Cerebellar nuclear complex (tissue), 1 donor: ENCODE measurements at places on chromosomes 3 and 15.

DNA sequence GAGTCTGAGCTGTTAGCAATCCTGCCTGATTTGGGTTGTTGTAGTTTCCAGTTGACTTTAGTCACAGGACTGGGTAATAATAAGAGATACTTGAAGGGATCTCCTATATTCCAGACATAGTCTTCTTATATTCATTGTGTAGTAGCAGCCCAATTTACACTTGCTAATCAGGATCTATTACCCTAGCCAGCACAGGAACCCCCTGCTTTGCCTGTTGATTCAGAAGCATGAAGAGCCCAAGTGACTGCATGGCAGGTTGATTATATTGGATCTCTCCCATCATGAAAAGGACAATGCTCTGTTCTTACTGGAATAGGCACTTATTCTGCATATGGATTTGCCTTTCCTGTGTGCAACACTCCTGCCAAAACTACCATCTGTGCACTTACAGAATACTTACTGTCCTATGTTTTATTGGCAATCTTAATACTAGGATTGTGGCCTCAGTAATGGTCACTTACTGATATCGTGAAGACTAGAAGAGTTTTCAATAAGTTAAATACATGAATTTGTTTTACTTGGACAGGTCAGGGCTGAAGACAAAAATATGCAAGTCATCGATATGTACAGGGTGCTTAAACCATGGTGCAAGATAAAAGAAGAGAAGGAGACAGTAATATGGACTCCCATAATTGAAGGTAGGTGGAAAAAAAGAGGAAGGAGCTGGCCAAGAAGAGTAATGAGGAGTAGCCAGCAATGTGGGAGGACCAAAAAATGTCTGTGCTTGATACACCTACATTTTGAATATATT lies 304.1 kb downstream of the MCTP2 start:
- DNase-seq = no peak

DNA sequence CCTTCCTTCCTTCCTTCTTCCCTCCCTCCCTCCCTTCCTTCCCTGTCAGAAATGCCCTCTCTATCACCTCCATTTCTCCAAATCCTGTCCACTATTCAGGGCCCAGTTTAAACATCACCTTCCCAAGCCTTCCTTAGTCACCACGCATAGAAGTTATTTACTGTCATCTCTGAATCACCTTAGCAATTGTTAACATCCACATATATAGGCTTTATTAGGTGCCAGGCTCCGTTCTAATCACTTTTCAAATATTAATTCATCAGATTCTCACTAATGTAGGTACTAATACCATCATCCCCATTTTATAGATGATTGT lies 1.1 kb upstream of the MAGEF1 start:
- DNase-seq = no peak

- DNase-seq = no peak
Observed at GRCh38 chr15:31382713-31383045, 56.0 kb downstream of the KLF13 start.

DNA sequence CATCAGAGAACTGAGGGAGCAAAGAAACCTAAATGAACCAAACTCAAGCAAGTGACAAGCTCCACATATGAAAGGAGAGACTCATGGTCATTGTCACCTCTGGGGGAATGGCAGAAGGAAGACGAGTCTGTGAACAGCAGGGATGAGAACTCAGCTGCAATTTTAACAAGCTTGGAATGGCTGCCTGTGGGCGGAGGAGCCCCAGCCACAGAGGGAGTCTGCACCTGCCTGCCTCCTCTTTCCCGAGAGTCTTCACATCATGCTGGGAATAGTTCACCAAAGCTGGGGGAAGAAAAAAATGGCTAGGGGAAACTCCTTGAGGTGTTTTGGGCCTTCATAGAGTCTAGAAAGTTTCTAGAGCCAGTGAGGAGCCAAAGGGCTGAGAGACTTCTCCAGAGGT lies 21.3 kb upstream of the BHLHE40 start:
- DNase-seq = no peak

GRCh38 chr15:94421706-94422105 lies 190.3 kb downstream of the MCTP2 start:
- DNase-seq = no peak
